ENCODE measurements at places on chromosomes 2 and 18.

GRCh38 chr2:207771421-207771820, 1.7 kb upstream of the FZD5 start:
- no peak for DNase-seq

DNA sequence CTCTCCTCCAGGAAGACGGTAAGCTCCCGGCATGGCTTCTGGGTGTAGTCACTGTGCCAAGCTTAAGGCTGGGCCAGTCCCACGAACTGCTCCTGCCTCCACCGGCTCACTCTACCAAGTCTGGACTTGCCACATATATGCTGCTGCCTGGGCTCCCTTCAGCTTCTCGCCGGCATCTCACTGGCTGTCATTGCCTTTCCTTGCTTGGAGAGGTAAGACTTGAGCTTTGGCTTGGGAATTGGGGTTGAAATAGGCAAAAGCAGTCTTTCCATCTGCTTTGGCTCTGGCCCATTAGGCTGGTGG, 481.0 kb downstream of the TGIF1 start:
- no peak for DNase-seq

DNA sequence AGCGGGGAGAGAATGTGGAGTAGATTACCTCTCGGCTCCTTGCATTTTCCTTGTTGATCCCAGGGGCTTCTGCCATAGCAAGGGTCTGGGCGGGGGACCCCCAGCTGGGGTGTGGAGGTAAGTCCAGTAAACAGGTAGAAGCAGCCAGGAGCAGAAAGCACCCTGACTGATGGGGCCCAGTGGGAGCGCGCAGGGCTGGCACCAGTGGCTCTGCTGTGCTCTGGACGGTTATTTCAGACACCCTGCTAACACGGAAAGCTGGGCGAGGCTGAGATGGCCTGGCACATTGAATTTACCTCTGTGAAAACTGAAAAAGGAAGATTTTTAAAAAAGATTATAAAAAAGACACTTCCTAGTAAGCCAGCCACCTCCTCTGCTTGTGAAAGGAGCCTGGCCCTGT, 109.6 kb upstream of the STPG4 start:
- DNase-seq, result no peak

- peak; percentile 73 for DNase-seq
These were observed 5.8 kb downstream of the MAPRE3 start for GRCh38 chr2:26976237-26976636.

DNA sequence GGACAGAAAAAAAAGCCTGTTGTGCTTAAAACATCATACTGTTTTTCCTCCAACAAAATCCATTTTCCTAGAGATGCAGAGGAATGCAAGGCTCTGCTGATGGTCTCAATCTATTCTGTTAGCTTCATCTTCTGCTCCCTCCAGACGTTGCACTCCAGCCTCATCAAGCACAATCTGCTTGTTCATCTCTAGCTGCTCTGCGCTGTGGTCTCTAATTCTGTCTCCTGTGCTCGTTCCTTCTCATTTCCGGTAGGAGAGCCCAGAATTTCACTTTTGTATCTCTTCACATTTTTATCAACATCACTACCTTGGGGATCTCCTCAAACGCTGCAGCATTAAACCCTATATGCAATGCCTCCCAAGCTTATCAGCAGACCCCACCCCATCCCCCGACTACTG, 708.9 kb downstream of the RNF144A start:
- DNase-seq, result no peak

GRCh38 chr2:190469771-190470170, 61.6 kb downstream of the MFSD6 start:
- no peak for DNase-seq

DNA sequence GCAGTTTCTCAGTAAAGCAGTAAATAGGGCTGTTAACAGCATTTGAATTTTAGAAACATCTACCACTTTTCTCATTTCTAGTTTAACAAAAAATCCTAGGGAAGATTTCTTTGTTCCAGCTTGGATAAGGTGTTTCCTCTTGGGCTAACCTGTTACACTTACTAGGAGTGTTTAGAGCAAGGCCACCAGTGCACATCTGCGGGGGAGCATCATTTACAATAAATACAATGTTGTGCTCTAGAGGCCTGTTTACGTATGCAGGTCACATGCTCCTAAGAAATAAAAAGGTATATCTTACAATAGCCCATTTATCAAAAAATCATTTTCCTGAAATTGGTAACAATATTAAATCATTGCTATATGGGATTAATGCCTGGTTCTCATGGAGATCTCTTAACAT, 8.1 kb downstream of the ZNF638 start:
- DNase-seq, result no peak

DNA sequence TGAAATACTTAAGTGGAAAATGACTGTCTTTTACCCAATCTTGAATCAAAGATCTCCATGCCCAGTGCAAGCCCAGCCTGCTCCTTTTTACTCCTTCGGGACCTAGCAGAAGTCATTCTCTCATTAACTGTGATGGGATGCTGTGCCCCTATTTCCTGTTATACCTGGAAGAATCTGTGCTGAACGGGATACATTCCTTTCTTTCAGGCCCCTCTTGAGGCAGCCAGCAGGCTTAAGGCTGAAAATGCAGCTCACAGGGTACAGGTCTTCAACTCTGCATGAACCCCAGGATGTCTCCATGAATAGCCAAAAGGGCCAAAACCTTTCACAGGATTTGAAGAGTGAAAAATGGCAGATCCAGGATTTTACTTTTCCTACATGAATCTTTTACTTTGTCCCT, 784.8 kb upstream of the KLHL29 start:
- no peak for DNase-seq

- peak; percentile 11 for DNase-seq
These were observed 135.6 kb downstream of the ARHGAP15 start for GRCh38 chr2:143264851-143265250.

GRCh38 chr2:40218679-40219078, 233.2 kb downstream of the SLC8A1 start:
- peak; percentile 4 for DNase-seq

DNA sequence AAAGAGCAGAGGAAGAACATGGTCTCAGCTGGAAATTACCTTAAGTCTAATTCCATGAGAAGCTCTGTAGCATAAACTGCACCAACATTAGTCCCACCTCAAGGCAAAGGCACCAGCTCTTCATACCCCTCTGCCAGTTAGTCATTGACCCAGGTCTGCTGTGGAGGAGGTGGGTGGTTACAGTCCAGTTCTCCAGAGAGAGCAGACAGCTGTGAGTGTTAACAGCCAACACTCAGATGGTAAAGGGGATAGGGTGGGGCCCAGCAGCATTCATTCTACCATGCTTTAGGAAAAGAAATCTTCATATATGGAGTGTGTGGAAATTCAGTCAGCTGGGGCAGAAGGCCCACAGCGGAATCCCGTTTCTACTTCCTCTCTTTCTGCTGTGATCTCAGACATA, 159.7 kb upstream of the FBXO11 start:
- DNase-seq, result no peak

GRCh38 chr2:233600386-233600785, 17.0 kb upstream of the UGT1A8 start:
- no peak for DNase-seq

DNA sequence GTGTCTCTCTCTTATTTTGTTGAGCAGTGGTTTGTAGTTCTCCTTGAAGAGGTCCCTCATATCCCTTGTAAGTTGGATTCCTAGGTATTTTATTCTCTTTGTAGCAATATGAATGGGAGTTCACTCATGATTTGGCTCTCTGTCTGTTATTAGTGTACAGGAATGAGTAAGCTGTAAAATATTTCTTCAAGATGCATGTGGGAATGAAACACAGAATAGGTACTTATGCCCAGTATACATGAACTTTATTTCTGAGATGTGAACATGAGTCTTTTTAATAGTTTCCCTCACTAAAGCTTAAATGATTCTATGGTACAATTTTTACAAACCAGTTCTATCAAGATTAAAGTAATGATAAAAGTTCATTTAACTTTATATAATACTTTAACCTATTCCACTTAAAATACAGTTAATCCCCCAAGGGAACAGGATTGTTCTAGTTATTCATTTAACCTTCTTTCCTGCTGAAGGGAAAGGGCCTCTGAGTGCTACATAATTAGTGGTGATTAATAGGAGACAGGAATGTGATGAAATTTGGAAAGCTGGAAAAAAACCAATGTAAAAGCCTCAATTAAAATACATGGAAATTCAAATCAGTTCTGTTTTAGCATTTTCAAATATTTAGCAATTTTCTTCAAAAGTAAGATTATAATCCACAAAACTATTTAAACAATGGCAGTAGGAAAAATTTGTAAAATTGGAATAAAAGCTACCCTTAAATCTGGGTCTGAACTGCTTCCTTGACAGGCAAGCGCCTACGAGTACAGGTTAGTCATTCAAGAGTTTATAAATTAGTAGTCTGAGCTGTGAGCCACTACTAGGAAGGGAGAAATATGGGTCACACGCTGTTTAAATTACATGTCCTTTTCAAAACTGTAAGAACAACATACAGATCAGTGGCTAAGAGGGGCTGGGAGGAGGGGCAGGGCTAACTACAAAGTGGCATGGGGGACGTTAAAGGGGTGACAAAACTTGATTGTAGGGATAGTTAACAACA, 28.9 kb downstream of the SPIRE1 start:
- no peak for DNase-seq

- no peak for DNase-seq
These were observed 377.8 kb upstream of the FSIP2 start for GRCh38 chr2:185360776-185361175.

- no peak for DNase-seq
These were observed 24.1 kb downstream of the MAL start for GRCh38 chr2:95049683-95049955.

DNA sequence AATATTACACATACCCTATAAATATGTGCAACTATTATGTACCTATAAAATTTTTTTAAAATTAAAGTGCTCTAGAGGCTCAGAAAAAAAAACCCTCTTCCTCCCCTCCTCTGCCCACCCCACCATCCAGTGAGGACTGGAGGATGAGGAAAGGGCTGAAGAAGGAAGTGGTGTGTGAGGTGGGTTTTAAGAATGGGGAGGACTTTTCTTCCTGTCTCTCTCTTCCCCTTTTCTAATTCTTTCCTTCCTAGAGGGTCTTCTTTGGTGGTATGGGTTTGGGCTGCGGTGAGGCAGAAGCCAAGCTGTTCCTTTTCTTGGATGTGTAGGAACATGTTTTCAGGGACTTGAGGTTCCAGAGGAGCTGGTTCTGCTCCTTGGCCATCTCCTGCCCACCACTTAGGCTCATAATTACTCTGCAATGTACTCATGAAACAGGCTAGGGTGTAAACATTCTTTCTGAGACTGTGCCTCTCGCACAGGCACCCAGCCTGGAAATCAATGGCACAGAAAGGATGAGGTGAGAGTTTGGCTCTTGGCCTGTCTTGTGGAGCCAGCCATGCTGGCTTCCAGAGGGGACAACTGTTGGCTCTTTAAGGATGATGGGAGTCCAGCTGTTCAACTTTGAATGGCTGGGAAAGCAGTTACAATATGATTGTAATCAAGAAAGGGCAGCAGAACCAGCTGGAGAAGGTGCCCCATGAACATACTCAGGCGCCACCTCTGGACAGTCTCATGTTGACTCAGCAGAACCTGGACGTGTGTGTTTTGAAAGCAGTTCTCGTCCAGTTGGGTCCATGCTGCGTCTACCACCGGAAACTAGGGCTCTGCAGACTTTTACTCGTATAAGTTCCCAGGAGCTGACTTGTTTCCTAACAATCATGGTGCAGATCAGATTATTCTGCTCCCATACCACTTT, 38.3 kb downstream of the IL1RL2 start:
- no peak for DNase-seq

DNA sequence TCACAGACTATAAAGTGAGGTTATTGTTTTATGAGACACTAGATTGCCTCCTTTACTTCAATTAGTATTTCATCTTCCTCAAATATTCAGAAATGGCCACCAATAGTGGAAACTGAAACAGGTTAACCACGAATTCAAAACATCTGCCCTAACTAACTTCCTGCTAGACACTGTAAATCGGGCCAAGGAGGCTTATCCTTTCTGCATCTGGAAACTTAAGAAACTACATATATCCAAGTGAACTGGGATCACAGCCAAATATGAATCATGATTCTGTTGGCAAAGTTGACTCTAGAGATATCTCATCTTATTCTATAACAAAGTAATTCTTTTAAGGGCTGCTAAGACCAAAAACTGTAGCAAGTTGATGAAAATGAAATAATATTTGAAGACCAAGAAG, 136.6 kb upstream of the ZC3H15 start:
- no peak for DNase-seq

DNA sequence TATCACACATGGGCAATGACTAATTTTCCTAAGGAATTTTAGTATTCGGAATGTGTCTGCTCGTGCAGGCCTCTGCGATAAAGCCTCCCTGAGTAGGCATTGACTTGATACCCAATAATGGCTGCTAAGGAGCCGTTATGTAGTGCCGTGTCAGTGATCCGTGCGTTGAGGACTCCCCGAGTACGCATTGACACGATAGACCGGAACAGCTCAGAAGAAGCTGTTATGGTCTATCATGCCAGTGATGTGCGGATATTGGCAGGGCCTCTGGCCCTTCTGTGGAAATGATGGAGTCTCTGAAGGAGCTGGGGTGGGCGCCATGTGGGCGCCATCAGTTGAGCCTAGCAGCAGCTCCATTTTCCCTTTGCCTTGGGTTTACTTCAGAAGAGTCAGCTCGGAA, 29.1 kb downstream of the ZEB2 start:
- DNase-seq, result no peak

- DNase-seq, result no peak
These were observed 673.1 kb upstream of the FSHR start for GRCh38 chr2:49827366-49827765.

DNA sequence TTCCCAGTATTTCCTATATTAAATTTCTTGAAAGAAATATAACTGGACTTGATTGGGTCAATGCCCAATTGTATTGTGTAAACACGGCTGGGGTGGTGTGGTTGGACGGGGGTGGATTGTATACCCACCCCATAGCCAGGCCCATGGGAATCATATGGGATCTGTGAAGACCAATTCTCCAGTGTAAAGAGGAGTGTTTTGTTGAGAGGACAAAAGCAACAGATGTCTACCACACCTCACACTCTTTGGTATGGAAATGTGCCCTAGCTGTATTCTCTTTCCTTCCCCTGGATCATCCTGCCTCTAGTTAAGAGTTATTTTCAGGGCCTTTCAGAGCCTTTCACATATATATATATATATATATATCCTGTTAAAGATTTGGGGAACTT, 57.5 kb upstream of the TGIF1 start:
- no peak for DNase-seq

DNA sequence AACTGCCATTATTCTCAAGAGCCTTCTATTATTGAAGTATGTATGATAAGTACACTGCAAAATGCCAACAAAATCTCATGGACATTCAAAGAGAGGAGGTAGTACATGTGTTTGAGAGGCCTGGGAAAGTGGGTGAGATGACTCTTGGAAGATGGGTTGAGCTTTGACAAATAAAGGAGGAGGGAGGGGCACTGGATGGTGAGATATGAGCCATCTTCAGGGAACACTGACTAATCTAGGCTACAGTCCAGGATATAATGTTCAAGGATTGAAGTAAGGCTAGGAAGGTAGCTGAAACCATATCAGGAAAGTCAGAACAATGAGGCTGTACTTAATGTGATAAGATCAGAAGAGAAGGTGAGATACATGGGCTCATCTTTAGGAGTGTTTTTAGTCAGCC, 559.7 kb downstream of the ZEB2 start:
- DNase-seq, result no peak

GRCh38 chr18:75582406-75582821, 154.9 kb upstream of the SMIM21 start:
- no peak for DNase-seq

- no peak for DNase-seq
These were observed 68.3 kb downstream of the REV1 start for GRCh38 chr2:99421469-99421868.

Measured in gastrocnemius medialis (tissue), 4 donors.